CD4-positive, alpha-beta T cell (primary cell): ENCODE measurements at places on chromosomes 3 and 15. TPM values are rescaled to one million over a fixed set of nuclear protein-coding genes. Genes with fewer than 3 reads are reported as not detected.

Gene CPLX3
- 0.16 TPM for total RNA-seq

Gene MESP2
- total RNA-seq: not detected

Gene LRRC31
- total RNA-seq: not detected

Gene SLITRK3
- total RNA-seq: not detected

Gene MST1
- 7.8 TPM for total RNA-seq

Gene ULK3
- 37.8 TPM for total RNA-seq
